ENCODE measurements at places on chromosomes 7 and 10.

DNA sequence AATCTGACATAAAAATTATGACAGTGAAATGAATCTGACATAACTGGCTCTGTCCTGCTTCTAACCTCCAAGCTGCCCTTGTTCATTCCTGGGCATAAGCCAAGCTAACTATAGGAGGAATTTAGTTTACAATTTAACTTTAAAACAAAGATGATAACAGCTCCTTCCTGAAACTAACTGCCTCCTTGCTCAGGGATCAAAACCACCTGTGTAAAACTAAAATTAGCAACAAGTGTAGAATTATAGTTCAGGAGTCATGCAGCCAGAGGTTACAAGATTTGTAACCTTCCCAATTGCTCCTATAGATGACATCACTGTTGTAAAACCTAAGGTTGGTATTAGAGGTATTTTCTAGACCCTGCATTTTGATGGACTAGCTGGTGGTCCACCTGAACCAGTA, 256.4 kb upstream of the POM121L12 start:
- no peak for DNase-seq

DNA sequence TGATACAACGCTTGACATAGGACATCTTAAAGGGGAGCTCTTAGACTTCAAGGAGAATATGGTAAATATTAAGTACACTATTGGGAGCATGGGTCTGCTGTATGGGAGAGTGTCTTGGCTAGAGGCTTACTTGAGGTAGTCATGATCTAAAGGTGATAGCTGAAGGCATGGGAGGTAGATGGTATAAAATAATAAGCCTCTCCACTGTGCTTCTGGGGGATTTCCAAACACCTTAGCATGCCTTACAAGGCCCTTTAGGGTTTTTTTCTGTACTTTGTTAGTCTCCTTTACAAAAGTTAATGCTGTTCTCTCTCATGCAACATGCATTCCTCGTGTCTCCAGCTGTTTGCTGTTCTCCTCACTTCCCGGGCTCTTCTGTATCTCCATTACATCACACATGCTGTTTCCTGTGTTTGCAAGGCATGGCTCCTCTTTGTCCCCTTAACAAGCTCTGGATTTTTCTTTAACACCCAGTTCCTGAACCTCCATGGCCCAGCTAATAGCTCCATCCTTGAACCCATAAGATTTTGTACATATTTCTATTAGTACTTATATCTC, 449.7 kb downstream of the AUTS2 start:
- DNase-seq = no peak

DNA sequence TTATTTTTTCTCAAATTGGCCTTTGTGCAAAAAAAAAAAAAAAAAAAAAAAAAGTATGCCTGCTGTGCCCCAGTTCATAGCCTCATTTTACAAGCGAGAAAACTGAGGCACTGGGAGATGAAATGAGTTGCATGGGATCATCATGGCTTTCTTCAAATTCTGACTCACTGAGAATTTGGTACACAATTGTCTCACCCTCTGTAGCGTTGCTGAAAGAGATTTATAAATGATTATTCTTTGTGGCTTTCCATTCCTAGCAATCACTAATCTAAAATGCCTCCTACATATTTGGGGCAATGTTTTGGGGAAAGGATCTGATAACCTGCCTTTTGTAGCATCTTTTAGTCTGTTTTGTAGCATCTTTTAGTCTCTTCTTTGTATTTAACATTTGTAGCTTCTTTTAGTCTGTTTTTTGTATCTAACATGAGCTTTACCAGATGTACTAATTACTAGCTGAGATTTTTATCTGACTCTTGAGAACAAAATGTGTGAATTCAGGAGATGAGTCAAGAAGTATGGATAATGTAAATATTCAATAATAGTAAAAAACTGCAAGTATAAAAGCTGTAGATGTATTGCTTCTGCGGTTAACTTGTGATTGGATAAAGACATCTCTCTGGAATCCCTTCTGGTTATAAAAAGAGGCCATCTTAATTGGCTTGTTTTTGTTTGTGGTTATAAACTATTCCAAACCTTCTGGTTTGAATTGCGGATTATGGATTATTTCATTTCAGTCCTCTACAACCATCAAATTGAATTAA, 161.4 kb downstream of the ARID5B start:
- DNase-seq = no peak

DNA sequence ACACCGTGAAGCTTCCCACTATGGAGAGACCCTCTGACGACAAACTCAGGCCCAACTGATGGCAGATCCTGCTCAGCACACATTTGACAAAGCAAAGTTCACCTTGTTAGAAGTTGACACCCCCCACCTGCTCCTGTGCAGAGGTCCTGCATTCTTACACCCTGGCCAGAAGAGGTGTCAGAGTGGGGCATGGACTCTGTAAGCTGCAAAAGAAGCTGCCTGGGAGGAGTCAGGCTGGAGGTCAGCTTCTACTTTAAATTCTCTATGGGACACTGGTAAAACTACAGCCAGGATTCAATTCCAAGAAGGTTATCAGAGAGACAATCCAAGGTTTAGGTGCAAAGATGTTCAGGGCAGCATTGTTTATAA, 20.0 kb upstream of the TNS3 start:
- DNase-seq = no peak

DNA sequence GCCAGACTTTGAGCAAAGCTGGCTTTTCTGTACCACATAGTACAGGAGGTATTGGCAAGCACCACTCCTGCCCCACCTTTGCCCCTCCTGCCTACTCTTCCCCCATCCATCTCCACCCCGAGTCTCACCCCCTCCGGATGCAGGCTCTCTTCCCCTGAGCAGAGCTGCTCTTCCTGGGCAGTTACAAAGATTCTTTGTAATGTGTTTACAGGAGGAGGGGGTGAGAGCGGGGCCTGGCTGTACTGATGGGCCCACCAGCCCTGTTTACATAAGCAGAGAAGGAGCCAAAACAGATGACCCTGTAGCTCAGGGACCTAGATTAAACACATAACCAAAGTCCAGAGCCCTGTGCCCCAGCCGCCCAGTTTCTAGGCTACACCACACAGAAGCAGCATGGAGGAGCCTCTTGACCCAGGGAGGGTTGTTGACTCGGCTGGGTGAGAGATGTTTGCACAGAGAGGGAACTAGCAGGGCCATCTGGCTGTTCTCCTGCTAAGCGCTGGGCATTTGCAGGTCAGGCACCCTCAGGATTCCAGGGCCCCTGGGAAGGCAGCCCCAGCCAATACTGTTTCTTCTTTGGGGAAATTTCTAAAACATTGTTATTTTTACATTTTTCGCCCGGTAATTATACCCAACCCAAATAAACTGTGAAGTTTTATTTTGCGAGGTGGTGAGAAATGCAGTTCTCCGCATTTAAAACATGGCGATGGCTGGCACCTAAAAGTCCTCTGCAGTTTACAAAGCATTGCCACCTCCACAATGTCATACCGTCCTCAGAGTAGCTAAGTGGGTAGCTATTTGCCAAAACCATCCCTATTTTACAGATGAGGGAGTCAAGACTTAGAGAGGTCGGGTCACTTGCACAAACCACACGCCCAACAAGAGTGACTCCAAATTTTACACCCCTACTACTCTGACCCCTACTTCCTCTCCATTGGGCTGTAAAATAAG, 11.4 kb upstream of the ZKSCAN1 start:
- DNase-seq = no peak

GRCh38 chr7:32680259-32681173, 185.2 kb downstream of the AVL9 start:
- no peak for DNase-seq

DNA sequence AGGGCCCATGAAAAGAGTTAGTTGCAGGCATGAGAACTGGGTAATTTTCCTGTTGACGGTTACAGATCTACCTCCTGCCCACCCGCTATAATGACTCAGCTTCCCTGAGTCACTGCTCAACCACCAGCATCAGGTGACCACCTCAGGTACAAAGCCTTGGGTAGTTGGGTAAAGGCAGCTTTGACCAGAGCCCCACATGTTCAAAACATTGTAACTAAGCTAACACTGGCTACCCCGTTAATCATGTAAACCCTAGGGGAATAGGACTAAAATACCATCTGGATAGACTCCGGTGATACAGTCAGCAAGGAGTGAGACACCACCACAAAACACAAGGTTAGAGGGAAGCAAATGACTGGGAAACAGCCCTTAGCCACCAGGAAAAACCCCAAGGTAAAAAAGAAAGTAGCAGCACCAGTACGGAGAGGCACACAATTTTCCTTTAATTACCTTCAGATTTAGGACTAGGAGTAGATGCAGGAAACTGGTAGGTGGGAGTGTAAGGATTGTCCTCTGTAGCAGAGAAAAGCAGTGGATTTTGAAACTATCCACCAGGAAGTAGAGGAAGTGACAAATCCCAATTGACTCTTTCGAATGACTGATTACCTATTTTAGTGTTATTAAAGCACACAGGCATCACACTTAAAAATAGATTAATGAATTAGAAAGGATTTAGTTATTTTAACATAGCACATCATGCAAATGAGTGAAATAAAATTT, 103.5 kb upstream of the PDLIM1 start:
- no peak for DNase-seq

DNA sequence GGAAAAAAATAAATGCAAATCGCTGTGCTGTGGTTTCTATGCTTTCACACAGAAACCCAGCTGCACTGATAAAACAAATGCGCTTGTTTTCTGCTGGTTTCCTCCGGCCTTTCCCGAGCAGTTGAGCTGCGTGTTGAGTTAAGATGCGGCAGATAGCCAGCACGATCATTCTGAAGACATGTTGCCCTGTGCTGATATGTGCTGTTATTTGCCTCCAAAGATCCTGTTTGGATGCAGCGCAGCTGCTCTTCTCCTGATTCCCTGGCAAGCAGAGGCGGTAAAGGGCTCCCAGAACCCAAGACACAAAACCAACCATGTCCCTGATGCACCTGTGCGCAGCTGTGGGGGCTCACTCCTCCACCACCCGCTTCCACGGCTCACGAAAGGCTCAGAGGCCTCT, 225.4 kb downstream of the PAXIP1 start:
- no peak for DNase-seq

DNA sequence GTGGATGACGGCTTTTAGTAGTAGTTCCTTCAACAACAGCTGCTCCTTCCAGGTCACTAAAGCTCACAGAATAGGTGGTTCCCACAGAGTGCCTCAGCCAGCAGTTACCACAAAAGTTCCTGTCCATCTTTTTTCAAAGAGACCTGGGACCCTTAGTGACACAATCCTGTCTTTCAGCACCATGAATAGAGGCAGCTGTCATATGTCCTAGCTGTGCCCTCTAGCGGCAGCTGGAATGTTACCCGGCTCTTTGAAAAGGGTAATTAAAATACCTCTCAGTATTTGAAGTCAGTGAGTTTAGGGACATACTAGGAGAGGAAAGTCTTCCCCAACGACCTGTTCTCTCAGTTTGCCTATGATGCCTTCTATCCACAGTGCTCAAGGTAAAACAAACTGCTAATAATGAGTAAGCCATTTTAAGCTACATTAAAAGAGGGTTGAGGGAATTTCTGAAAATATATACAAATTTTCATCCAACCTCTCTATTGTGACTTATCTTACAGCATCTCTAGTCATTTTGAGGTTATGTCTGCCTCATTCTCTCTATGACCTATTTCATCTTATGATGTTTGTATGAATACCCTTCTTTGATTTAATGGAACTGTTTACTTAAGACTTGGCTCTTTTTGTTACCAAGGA, 290.8 kb downstream of the NXPH1 start:
- peak; percentile 71 for DNase-seq

- peak; percentile 48 for DNase-seq
Observed at GRCh38 chr10:70672165-70673042, at the start of gene ADAMTS14. Gene ADAMTS14, plus strand, starts transcription at chr10:70672506. Its CDS starts 297 bp downstream, at chr10:70672803.

DNA sequence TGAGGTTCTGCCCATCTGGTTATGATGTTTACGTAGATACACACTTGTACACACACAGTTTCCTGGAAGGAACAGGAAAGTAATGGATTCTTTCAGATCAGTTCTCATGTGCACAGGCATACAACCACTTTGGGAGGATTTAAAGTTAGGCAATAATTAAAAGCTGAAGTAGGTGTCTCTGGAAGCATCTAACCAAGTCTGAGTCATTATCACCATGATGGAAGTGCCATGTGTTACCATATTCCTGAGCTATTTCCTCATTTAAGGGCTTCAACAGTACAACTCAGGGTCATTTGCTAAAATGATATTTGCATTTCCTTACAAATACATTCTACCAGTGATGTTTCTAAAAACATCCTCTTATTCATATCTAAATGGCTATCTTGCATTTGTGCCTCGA, 41.4 kb upstream of the BET1 start:
- DNase-seq = no peak

DNA sequence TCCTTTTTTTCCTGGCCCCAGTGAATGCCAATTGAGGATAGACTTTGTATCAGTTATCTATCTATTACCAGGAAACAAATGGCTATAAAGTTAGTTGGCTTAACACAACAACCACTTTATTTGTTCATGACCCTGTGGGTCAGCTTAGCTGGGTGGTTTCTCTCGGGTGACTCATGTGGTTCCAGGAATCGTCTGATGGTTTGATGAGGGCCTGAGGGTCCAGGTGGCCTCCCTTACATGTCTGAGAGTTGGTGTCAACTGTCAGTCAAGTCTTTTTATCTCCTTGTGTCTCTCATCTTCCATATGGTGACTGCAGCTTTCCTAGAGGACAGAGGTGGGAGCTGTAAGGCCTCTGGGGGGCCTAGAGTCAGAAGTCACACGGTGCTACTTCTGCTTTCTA, 15.3 kb upstream of the MAPK8 start:
- DNase-seq = no peak

- peak; percentile 32 for DNase-seq
Observed at GRCh38 chr7:19442016-19442785, 266.6 kb downstream of the POLR1F start.

- DNase-seq = no peak
Observed at GRCh38 chr7:130923930-130924329, 189.9 kb upstream of the KLF14 start.

DNA sequence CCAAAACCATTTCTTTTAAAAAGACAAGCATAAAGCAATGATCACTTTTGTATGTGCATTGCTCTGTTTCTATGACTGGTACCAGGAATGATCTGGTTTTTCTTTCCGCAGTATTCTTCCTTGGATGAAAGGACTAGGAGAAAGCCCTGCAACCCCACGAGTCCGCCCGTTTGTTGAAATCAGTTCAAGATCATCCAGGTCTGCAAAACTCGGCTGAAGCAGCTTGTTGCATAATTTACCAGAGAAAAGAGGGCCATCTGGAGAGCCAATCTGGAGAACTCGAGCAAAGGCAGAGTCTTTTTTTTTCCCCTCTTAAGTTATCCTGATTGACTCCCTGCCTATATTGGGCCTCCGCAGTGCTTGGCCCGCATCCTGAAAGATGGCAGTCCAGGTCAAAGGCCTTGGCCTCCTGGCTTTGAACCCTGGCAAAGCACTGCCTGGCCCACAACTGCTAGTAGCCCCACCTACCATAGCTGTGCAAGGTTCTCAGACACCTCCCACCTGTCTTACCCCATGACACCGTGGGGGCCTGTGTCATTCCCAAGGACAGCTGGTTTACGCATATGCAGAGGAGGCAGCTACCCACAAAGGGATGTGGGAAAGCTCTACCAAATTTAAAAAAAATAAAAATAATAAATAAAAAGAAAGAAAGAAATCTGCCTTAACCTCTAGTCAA, 572.2 kb downstream of the INHBA start:
- DNase-seq = no peak

All from BE2C (cell line).